Fibroblast of mammary gland (primary cell): ENCODE measurements at places on chromosomes 4 and X.
A peak's percentile ranks its signal among the peaks of the same experiment; 100 is the strongest.

DNA sequence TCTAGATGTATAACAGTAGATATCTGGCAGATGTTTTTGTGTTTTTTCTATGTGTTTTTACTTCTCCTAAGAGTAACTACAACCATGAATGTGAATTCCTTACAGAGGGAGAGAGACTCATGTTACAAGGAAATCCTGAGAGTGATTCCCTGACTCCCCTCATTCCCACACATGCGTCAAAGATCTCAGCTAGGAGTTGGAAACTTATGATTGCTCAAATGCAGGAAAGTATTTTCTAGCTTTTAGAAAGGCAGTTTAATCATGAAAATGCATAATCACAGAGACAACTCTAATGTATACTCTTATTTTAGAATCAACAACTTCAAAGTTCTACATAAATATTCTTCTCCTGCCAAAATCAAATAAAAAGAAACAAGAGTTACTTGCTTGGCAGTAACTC, 121.8 kb downstream of the PDE5A start:
- DNase-seq, result no peak

GRCh38 chr4:89753601-89754066, 83.3 kb downstream of the SNCA start:
- peak; percentile 100 for DNase-seq

DNA sequence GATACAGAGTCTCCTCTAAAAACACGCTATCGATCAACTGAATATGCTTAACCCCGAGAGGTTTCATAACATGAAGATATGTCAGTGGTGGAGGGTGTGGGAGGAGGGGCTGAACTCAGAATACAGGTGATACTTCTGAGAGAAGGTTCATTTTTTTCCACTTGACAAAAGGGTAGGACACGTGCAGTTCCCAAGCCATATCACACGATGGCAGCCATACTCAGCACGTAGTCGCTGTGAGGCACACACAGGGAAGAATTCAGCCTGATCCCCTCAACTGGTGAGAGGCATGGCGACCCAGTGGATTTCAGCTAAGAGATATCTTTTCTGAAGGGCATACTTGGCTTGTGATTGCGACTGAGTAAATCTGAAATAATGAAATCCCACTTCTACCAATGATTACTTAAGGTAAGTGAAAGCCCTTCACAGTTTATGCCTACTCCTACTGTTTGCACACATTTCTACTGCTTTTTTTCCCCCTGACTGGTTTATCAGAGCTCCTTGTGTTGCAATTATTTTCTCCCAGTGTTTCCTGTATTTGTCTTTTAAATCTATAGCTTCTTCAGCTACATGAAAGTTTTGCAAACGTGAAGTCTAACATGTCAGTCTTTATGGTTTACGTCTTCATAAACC, 133.1 kb downstream of the CORIN start:
- peak; percentile 46 for DNase-seq

- peak; percentile 43 for DNase-seq
Observed at GRCh38 chrX:8743126-8743732, 11.3 kb upstream of the ANOS1 start.

DNA sequence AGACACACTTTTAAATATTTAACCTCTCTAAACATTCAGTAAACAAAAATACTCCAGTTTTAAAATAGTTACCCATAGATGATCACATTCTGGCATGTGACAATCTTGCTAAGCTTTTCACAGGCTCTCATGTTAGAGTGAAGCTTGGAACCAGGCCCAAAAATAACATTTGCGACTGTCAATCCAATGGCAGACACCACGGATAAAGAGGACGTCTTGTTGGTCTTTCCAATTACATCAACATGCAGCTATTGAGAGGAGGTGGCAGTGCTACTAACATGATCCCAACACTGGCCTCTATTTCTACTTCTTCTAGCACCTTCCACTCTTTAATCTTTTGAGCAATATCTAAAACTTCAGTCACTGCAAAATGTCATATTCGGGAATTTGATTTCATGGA, 970.8 kb upstream of the TENM3 start:
- DNase-seq, result no peak

DNA sequence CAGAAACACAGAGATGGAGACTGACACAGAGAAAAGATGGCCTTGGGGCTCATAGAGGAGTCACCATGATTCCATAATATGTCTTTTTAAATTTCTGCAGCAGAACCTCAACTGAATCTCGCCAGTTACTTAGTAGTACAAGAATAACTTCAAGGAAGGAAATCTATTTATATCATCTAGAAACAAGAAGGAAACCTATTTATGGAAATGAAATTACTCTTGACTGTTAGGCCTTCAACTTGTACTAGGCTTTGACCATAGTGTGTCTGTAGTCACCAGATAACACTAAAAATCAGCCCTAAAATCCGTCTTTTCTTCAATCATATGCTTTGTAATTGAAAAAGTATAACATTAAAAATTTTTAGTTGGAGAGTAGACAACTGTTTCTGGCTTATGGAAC, 740.4 kb downstream of the TRIML1 start:
- no peak for DNase-seq

DNA sequence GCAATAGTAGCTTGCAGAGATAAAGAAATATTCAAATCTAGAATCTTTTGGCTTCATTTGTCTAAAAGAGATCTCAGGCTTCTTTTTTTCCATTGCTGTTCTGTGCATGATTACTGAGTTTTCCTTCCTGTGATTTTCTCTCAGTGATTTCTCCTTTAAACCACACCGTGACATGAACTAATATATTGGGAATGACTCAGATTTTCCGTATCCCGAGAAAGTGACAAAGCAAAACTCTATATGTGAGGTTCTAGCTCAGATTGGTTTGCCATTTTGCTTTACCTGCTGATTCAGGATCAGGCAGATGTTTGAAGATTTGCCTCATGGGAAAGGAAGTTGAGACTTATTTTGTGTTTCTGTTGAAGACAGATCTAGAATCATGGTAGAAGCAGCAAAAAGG, 59.4 kb downstream of the MTHFD2L start:
- peak; percentile 65 for DNase-seq

GRCh38 chr4:78417603-78418002, 134.0 kb upstream of the ANXA3 start:
- DNase-seq, result no peak

- peak; percentile 18 for DNase-seq
Observed at GRCh38 chr4:99383399-99383798, 30.9 kb upstream of the ADH1C start.

GRCh38 chrX:21379991-21380390, 5.8 kb downstream of the CNKSR2 start:
- DNase-seq, result no peak

- DNase-seq, result peak; percentile 77
Observed at GRCh38 chrX:131741103-131741581, 197.3 kb downstream of the OR13H1 start.

GRCh38 chr4:166165829-166166420, 292.9 kb downstream of the TLL1 start:
- DNase-seq, result peak; percentile 82

DNA sequence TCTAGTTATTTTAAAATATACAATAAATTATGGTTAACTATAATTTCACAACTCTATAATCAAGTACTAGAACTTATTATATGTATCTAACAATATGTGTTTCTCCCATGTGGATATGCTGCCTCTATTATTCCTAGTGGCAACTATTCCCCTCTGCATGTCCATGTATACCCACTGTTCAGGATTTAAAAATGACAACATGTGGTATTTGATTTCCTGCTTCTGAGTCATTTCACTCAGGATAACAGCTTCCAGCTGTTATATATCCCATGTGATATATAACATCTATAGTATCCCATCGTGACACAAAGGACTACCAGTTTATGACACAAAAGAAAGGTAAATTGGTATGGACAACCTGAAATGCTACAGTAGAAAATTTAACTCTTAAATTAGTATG, 167.4 kb upstream of the TACR3 start:
- DNase-seq, result peak; percentile 75

DNA sequence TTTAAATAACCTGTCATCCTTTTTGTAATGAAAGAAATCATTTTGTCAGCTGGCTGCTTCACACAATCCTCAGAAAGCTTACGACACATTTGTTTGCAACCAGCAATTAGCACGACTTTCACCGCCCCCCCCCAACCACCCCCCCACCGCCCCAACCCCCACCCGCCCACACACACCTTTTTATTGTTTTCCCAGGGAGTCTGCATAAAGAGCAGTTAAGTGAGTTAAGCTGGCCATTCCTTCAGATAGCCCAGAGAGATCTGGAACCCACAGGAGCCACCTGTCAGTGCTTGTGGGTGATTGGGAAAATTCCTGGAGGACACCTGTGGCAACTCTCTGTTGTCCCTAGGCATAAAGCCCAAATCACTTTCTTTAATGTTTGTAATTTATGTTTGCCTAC, 175.7 kb upstream of the FMR1 start:
- no peak for DNase-seq

DNA sequence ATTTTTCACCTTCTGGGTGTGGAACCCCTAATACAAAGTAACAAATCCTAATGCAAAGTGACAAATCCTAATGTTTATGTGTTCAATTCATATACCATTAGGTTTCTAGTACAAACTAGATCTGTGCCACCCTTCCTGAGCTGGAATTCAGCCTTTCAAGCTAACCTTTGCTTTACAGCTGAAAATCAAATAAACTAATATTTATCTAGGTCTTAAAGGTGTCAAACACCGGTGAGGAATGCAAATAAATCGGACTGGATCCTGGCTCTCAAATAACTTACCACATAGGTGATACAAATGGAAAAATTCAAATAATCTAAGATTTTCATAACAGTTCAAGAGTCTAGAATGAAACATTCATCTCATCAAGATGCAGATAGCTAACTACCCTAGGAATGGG, 11.6 kb downstream of the IRF2 start:
- no peak for DNase-seq
